ENCODE measurements at places on chromosomes 16 and 17.

GRCh38 chr17:8079291-8080207 lies 8.0 kb downstream of the ALOX12B start:
- DNase-seq, result no peak

DNA sequence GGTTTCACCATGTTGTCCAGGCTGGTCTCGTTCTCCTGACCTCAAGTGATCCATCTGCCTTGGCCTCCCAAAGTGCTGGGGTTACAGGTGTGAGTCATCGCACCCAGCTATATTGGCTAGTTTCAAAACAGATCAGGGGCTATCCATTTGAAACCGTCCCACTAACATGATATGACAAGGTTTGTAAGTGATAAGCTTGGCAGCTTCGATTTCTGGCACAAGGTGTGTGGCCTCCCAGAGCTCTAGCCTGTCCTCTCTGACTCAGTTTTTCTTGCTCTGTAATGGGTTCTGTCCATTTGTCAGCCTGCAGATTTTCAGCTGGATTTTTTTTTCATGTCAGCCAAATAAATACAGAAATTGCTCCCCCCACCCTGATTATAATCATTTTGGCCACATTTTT lies 31.8 kb upstream of the TENT4B start:
- no peak for DNase-seq

GRCh38 chr17:68328676-68329075 lies 37.4 kb downstream of the ARSG start:
- DNase-seq, result no peak

DNA sequence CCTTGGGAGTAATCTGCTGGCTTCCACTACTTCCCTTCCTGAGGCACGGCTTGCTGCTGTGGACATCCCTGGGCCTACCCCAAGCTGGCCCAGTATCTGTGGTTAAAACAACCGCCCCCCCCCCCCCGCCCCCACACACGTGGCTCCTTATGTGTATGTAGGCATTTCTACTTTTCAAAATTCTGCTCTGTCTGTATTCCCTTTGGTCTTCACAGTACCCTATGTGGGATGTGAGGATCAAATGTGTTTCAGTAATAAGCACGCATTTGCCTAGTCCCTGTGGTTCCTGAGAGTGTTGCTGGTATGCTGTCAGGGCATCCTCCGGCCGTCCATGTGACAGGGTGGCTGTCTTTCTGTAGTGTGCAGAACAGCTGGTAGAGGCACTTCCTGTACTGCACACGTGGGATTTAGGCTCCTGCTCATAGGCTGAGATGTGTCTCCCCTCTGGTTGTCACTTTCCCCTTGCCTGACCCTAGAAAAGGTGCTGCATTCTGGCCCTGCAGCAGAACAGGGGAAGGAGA lies 2.2 kb downstream of the NT5M start:
- DNase-seq, result no peak

- DNase-seq, result no peak
Observed at GRCh38 chr17:9020824-9021157, 519 bp upstream of the NTN1 start.

GRCh38 chr16:22312897-22313781 lies 15.9 kb downstream of the POLR3E start:
- no peak for DNase-seq

- no peak for DNase-seq
Observed at GRCh38 chr17:77173104-77173503, 32.3 kb downstream of the SEC14L1 start.

- DNase-seq, result no peak
Observed at GRCh38 chr16:57132470-57132869, 40.1 kb downstream of the CPNE2 start.

DNA sequence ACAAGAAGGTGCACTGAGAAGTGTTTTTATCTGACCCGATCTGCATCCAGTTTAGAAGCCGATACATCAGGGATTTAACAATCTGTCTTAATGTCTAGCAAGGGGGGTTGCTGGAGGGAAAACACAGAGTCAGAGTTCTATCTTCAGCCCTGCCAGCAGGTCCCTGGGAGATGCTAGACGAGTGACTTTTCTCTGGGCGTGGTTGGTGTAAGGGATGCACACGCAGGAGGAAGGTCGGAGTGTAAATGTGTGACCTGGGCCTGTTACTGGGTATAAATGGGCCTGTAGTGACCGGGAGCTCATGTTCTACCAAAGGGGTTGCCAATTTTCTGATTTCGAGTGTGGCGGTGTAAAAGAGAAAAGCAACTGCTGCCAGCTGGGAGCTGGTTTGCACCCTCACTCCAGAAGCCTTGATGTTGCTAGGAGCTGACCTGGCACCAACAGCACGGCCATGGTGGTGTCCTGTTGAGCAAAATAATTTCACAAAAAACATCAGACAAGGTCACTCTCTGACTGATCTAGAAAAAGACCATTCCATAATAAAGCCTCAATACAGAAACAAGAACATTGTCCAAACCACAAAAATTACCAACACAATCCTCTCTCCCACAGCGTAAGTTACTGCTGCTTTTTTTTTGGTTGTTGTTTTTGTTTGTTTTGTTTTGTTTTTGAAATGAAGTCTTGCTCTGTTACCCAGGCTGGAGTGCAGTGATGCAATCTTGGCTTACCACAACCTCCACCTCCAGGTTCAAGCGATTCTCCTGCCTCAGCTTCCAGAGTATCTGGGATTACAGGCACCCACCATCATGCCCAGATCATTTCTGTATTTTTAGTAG lies 1.3 kb upstream of the KCTD13 start:
- no peak for DNase-seq

DNA sequence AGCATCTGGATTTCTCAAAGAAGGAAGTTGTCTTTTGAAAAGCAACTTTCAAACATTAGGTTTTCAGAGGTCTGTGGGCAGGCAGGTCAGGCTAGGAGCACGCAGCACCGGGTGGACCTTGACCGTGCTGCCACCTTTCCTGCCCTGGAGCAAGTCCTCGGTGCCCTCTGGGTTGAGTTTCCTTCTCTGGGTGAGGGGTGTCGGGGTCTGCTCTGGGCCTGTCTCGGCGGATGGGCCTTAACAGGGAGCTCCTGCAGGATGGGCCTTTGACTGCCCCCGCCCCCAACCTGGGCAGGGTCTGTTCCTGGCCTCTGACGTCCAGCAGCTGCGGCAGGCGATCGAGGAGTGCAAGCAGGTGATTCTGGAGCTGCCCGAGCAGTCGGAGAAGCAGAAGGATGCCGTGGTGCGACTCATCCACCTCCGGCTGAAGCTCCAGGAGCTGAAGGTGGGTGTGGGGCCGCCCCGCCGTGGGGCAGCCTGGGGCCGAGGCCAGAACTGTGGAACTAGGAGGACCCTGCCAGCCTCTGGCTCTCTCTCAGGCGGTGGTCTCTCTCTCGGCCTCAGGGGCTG lies 8.7 kb downstream of the DEF8 start:
- no peak for DNase-seq

DNA sequence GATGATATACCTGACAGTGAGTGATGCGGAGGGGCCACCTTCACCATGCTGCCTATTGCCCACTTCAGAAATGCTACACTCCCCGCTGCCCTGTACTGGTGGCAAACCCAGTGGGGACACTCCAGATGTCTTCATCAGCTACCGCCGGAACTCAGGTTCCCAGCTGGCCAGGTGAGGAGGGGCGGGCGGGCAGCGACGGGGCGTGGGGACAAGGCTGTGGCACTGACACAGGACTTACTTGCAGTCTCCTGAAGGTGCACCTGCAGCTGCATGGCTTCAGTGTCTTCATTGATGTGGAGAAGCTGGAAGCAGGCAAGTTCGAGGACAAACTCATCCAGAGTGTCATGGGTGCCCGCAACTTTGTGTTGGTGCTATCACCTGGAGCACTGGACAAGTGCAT lies 16.6 kb downstream of the SARM1 start:
- no peak for DNase-seq

- DNase-seq, result no peak
Observed at GRCh38 chr17:50207792-50208567, 6.5 kb upstream of the COL1A1 start.

GRCh38 chr16:80875616-80876015 lies 71.2 kb upstream of the CDYL2 start:
- DNase-seq, result no peak

DNA sequence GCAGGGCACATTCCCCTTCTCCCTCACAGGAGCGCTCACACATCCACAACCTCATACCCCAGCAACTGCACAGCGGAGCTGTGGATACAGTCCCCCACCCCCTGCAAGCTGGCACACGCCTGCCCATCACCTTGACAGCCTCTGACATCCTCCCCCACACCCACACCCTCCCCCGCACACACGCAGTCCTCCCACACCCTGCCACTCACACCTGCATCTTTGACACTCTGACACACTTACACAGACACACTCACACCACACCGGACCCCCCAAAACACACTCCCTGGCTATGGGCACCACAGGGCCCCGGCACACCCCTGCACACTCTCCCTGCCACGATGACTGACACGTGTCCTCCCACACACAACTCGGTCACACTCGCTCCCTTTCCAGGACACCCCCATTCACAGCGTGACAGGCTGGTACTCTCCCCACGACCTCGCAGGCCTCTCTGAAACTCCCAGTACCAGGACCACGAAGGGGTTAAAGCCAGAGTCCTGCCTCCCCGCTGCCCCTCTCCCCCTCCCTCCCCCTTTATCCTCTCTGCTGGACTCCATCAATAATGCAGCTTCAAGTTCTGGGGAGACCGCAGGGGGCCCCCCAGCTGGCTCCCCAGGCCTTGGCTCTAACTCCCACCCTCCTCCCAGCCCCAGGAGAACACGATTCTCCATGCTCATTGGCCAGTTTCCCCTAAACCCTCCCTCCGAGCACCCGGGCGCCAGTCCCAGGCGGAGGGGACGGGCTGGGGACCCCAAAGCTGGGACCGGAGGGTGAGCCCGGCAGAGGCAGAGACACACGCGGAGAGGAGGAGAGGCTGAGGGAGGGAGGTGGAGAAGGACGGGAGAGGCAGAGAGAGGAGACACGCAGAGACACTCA lies at the start of gene PPP1R1B:
TSS of gene PPP1R1B (plus strand) at position 782 of the 876 bp plus-strand sequence. CDS start 441 bp downstream, outside the sequence.
- DNase-seq, result no peak

GRCh38 chr16:85134076-85134788 lies 22.0 kb upstream of the CIBAR2 start:
- no peak for DNase-seq

DNA sequence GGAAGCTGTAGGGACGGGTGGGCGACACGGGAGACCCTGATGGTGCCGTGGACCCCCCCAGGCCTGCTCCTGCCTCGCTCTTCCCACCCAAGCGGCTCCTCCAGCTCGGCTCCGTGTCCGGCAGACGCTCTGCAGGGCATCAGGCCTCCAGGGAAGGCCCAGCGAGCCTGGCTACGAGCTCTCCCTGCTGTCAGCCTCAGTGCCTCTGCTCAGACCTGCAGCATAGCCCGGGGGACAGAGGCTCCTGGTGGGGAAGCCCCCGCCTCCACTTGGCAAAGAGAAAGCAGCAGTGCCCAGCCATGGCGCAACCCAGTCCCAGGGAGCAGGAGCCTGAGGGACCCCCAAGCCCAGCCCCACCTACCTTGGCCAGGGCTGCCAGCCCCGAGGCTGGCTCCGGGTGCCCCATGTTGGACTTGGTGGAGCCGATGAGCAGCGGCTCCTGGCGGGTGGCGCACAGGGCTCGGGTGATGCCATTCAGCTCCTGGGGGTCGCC lies 5.9 kb downstream of the FASN start:
- no peak for DNase-seq

GRCh38 chr16:28280881-28281836 lies 11.2 kb upstream of the SBK1 start:
- DNase-seq, result no peak

DNA sequence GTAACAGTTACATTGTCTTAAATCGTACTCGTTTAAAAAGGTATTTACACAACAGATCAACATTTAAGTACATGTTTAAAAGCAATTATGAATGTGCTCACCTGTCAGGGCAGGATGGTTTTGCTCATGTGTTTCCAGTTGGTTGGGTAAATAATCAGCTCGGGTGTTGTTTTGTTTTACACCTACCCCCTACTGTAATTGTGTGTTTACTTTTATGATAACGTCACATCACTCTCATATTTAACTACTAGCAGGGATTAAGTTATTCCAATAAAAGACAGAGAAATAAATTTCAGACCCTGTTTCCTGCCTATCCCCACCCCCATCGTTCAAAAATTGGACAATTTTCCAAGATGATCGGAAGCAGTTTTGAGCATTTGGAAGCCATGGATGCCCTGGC lies 390.2 kb downstream of the SEC14L1 start:
- DNase-seq, result no peak

DNA sequence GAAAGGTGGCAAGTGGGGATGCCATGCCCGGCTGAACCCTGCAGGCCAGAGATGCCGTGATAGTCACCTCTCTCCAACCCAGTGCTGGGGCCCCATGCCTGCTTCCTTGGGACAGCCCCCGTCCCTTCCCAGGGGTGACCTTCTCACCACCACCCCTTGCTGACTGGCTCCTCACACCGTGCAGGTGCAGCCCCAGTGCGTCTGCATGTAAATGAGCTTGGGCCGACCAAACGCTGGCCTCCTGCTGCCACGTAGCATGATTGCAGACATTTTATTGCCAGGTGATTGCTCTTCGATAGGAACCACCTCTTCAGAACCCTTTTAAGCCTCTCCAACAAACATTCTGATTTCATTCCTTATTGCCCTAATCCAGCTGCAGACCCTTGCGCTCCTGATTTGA lies 32.5 kb downstream of the ASIC2 start:
- DNase-seq, result no peak

DNA sequence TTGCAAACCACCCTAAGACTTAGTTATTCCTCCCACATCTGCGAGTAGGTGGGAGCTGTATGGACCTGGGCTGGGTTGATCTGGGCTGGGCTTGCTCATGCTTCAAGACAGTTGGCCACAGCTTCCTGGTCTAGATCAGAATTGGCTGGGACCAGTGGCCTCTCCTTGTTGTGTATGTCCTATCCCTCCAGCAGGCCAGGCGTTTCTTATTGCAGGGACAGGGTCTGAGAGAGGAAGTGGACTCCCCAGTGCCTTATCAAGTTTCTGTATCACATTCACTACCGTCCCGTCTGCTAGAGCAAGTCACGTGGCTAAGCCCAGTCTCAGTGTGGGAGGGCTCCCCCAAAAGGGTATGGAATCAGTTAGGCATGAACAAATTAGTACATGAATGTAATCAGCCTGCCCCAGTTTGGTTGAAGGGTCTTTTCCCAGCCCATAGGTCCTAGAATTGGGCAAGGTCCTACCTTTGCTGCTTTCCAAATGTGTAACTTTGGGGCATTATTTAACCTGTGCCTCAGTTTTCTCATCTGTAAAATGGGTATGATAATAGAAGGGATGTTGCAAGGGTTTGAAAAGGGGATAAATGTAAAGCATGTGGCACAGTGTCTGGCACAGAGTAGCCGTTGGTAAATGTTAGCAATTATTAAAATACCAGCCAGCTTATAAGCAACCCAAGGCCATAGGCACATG lies 36.0 kb downstream of the NKD1 start:
- no peak for DNase-seq

Data from cortex of kidney (tissue), 1 donor.